ENCODE measurements at places on chromosomes 7 and 10.

GRCh38 chr10:86747796-86748581, 8.4 kb upstream of the BMPR1A start:
- DNase-seq: no peak

- DNase-seq: no peak
Measured at GRCh38 chr7:92747041-92747835, 89.1 kb downstream of the CDK6 start.

- DNase-seq: no peak
Measured at GRCh38 chr7:16850614-16851466, 30.9 kb downstream of the AGR3 start.

- no peak for DNase-seq
Measured at GRCh38 chr7:104627516-104627915, 299.1 kb downstream of the LHFPL3 start.

- no peak for DNase-seq
Measured at GRCh38 chr7:49174396-49174795, 250.0 kb downstream of the CDC14C start.

DNA sequence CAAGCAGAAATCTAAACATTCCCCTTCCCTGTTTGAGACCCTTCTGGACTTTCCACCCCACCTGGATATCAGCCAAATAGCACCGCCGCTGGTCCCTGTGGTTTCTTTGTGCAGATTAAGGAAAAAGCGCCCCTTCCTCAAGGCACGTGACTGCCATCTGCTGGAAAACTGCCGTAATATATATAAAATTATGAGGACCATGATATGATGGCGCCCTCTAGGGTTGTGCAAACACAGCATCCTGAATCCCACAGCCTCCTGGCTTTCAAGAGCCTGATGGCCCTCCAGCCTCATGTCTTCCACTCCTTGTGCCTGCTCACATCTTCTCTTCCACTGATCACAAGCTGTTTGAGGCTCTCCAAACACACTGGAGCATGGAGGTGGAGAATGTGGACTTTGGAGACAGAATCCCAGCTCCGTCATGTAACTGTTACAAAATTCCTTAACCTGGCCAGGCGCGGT, 121.3 kb downstream of the MYL10 start:
- peak; percentile 42 for DNase-seq

- DNase-seq: no peak
Measured at GRCh38 chr10:65751896-65752295, 1173.9 kb upstream of the LRRTM3 start.

Data from posterior cingulate gyrus (tissue), 11 donors.